ENCODE measurements at places on chromosomes 1 and 21. TPM values are rescaled to one million over a fixed set of nuclear protein-coding genes. Genes with fewer than 3 reads are reported as not detected.

Gene SLC35E2B
- total RNA-seq, result 67.1 TPM

Gene TAS1R1
- total RNA-seq, result not detected

GRCh38 chr1:81337226-81337625 is 463.5 kb upstream of the ADGRL2 start:
- DNase-seq, result no peak

- no peak for DNase-seq
These were observed 134.7 kb upstream of the CD34 start for GRCh38 chr1:208045463-208046260.

DNA sequence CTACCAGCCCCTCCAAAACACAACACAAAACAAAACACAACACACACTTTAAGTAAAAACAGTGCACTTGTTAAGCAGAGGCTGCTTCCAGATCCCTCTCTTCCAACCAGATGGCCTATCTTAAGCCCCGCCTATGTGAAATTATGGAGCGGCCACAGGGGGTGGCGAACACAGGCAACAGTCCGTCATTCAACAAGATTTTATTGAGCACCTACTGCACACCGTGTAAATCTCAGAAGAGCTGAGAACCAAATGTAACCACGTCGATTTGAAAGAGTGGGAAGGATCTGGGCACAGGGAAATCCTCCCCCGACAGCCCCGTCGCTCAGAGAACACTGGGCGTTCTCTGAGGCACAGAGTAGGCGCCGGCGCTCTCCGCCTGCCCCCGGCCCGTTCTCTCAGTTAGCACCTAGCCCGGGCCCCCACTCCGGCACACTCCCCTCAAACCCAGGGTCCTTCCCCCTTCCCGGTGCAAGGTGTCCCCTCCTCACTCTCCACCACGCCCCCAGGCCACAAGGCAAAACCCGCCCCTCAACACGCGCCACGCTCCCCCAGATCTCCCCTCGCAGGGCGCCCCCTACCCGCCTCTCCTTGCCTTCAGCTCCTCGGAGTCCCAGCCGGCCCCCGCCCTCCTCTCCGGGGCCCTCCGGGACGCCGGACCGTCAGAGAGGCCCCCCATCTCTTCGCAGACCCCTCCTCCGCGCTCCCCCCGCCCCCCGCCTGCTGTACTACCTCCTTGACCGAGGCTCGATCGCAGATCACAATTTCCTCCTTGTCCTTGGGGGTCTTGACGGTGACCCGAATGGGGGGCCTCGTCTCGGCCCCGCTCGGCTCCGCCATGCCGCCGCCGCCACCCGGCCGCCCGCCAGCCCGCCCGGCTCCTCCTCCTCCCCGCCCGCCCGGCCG is 483 bp downstream of the UBQLN4 start:
- no peak for DNase-seq

Measured in prostate gland (tissue), 2 donors.